ENCODE measurements at places on chromosomes 13 and 19. TPM values are rescaled to one million over a fixed set of nuclear protein-coding genes. Genes with fewer than 3 reads are reported as not detected.

GRCh38 chr19:10718205-10719196 is 622 bp downstream of the DNM2 start:
- no peak for DNase-seq

- DNase-seq, result no peak
These were observed 440.9 kb downstream of the RFC3 start for GRCh38 chr13:34258646-34259386.

DNA sequence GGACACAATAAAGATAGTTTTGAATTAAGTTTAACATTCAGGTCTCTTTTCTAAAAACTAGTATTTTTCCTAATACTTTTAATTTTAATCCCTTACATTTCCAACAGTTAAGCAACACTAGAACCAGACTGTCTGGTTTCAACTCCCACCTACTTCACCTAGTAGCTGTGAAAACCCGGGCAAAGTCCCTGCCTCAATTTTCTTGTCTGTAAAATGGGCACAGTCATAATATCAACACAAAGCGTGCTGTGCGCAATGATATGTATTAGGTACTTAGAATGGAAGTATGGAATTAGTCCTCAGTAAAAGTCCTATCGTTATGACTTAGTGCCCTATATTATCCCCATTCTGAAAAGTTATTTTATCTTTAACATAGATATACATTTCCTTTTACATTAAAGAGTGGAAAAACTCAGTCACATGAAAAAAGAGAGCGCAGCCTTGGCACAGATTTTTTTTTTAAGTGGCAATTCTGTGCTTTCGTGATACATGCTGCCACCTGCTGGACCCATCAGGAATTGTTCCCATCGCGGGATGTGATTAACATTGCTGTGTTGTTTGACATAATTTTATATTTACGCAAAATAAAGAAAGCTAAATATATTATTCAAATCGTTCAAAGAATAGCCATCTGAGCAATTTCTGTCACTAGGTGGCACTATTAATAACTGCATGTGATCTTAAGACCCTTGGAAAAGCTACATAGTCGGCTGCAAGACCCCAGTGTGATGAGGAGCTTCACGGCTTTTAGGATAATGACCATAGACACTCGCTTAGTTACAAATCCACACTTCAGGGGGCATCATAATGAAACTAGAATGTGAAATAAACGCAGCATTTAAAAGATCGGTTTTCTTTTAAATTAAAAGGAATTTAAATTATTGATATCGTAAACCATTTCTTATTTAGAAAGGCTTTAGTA is 59.9 kb downstream of the LIG4 start:
- peak; percentile 30 for DNase-seq

DNA sequence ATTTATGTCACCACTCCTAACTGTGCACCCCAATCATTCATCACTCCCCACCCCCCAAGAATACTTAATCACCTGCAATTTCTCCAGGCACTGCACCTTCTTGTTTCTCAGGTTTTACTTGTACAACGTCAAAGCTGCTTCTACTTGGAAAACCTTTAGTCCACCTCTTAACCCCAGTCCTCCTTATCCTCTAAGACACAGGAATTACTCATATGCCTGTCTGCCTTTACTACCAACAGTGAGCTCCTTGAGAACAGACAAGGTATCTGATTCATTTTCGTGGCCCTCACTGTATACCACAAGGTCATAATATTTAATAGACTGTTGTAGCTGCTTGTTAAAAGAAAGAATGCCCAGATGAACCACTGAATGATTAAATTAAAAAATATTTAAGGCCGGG is 21.0 kb upstream of the NDFIP2 start:
- DNase-seq, result no peak

DNA sequence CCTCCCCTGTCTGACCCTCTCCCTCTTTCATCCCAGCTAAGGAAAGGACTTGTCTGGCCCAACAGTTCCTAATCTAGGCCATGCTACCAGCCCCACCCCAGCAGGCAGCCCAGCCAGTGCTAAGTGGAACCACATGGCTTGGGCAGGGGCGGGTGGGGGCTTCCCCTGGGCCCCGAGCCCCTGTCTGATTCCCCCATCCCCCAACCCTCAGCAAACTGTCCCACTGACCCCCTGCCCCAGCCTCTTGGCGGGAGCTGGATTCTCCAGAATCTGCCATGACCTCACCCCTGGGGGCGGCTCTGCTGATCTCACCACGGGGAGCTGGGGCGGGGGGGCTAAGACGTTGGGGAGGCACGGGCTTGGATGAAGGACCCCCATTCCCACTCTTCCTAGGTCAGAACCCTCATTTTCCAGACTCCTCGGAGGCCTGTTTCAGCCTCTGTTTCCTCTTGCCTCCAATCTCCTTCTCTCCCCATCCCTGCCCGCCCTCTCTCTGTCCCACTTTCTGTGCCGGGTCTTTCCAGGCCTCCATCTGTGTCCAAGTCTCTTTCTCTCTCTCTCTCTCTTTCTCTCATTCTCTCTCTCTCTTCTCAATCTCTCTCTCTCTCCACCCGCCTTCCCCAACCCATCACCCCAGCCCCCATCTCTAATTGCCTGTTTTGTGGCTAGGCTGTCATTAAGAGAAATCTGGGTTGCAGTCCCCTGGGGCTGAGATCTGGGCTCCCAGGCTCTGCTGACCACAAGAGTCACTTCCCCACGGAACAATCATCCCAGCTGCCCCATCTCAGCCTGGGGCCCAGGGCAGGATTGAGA is 2.7 kb downstream of the COL5A3 start:
- peak; percentile 69 for DNase-seq

DNA sequence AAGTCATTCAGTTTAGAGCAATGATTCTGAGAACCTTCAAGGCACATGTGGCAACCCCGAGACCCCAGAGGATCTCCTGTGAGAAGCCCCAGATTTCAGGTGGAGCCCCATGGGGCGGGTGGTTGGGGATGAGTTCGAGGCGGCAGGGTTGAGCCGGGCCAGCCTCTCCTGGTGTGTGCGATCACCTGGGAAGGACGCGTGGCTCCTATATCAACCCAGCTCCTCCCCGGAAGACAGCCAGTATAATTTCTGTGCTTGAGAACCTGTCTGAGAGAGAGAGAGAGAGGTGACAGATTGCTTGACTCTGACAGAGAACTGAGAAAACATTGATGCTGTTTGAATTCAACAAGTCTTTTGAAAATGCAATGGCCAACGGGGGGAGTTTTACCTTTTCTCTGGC is 89.0 kb downstream of the TEX29 start:
- no peak for DNase-seq

- no peak for DNase-seq
These were observed 4.1 kb downstream of the ISYNA1 start for GRCh38 chr19:18433735-18434398.

Gene F10
- polyA plus RNA-seq, result 19.5 TPM

- DNase-seq, result no peak
These were observed 59.5 kb downstream of the RAP2A start for GRCh38 chr13:97493456-97493855.

- DNase-seq, result peak; percentile 18
These were observed 892 bp downstream of the TRIR start for GRCh38 chr19:12733369-12734214.

GRCh38 chr13:51298812-51299211 is 40.7 kb upstream of the SERPINE3 start:
- no peak for DNase-seq

DNA sequence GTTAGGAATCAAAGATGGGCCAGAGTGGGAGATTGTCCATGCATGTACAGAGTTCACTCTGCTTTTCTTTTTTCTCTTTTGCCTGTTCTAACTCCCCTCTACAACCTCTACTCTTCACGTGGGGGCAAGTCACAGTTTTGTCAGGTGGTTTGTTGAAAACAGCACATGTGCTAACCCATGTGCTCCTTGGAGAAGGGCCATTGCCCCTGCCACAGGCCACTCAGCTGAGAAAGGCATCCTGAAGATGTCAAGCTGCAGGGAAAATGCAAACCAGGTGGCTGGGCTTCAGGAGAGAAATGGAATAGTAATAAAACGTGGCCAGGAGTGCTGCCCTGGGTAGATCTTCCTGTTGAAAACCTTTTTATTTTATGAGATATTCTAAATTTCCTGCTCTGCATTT is 35.3 kb upstream of the SLC10A2 start:
- no peak for DNase-seq

GRCh38 chr19:29887442-29887855 is 54.6 kb upstream of the URI1 start:
- peak; percentile 32 for DNase-seq

GRCh38 chr19:10646456-10647159 is 7.5 kb upstream of the ILF3 start:
- no peak for DNase-seq

DNA sequence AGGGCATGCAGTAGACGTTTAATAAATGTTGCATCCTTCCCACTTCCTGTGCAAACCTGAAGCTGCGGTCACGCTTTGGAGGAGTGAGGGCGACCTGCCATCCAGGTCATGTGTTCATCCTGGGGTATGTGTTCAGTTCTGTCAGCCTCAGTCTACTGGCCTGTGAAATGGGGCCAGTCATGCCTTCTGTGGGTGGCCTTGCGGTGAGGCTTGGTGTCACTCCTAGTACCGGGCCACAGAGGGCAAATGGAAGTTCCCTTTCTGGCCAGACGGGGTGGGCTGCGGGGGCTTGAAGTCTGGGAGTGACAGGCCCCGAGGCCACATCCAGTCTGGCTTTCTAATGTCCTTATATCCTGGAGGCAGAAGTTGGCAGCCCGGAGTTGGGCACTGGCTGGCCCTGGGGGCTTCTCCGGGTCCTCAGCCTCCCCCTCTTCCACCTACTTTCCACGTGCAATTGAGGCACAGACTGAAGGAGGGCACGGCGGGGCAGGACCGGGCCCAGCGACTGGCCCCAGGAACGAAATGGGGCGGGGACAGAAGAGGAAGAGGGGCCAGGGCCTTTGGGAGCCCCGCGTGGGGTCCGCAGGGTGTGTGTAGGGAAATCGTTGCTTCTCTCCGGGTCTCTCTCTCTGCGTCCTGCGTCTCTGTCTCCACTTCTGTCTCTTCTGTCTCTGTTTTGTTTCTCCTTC is 11.1 kb downstream of the PDE4A start:
- DNase-seq, result no peak

Gene NBEA
- not detected for polyA plus RNA-seq

GRCh38 chr13:111326981-111327642 is 6.7 kb downstream of the TEX29 start:
- no peak for DNase-seq

Gene LINGO3
- polyA plus RNA-seq, result not detected

GRCh38 chr13:112734696-112735547 is 45.1 kb downstream of the ATP11A start:
- DNase-seq, result no peak

DNA sequence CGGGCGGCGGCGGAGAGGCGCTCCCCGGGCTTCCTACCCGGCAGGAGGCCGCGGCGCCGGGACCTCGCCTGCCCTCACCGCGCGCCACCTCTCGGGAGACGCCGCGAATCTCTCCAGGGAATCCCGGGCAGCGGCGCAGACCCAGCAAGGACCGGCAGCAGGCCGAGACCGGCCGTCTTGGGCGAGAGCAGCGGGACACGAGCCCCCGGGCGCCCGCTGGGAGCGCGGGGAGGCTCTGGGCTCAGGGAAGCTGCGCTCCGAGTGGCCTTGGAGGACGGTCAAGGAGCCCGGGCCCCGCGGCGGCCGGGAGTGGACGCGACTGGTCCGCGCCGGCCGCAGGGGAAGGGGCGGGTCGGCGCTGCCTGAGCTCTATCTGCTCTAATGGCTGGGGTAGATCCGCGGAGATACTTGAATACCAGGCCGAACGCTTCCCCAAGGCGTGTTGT is 14.7 kb downstream of the CDX2 start:
- no peak for DNase-seq

DNA sequence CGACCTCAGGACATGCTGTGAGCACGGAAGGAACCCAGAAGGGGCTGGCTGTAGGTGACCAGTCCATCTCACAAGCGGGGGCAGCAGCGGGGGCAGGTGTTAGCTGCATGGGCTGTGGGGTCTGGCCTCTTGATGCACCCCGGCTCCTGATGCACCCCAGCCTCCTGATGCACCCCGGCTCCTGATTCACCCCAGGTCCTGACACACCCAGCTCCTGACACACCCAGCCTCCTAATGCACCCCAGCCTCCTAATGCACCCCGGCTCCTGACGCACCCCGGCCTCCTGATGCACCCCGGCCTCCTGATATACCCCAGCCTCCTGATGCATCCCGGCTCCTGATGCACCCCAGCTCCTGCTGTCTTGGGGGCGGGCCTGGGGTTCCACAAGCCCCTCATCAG is 7.4 kb downstream of the LSM7 start:
- no peak for DNase-seq

DNA sequence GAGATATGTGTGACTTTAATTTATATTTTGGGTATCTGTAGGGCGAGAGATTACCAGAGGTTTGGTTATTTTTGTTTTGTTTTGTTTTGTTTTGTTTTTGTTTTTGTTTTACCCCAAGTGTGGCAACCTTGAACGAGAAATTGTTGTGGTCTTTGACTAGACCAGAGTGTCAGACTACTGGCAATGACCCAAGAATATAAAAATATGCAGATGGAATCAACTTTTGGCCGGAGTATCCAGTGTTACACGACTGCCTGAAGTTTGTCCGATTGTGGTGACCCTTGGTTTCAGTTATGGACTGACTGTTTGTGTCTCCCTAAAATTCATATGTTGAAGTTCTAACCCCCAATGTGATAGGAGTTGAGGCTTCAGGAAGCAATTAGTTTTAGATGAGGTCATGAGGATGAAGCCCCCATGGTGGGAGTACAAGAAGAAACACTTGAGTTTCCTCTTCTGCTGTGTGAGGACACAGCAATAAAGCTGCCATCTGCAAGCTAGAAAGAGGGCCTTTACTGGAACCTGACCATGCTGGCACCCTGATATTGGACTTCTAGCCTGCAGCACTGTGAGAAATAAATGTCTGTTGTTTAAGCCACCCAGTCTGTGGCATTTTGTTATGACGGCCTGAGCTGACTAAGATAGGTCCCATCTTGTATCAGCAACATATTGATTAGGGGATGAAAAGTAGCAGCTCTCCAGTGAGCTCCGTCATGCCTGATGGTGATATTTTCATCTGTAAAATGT is 261.7 kb downstream of the MTUS2 start:
- DNase-seq, result no peak

DNA sequence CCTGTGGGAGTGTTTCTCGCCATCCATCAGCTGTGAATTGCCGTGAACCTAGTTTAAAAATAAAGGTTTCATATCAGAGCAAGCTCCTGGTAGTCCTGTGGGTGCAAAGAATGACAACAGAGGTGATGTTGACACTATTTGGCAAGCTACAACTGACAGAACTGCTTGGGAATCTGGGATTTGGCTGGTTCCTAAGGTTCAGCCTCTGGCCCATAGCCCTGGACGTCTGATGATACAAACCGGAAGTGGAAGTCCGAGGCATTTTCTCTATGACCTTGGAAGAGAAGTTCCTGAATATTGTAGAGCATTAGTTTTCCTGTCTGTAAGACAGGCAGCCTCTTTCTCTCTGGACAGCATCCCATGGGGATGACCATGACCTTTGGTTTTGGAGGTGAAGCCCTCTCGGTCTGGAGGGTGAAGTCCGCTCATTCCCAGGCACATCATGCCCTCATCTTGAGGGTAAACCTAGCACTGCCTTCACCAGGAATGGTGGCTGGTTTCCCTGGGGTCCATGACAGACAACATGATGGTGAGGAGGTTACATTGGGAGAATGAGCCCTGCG is 29.1 kb downstream of the GATAD2A start:
- DNase-seq, result no peak

DNA sequence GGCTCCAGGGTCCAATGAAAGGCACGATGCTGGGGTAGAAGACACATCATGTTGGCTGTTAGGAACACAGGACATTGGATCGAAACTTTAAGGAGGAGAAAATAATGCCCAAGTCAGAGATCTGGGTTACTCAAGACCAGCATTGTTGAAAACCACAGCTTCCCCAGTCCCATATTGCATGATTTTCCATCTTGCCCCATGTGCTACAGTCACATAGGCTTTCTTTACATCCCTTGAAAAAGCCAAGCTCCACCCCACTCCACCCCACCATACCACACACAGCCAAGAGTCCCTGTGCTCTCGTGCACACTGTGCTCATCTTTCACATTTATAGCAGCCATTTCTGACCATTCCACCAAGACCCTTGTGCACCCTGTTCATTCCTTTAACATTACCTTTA is 636.2 kb downstream of the DIAPH3 start:
- DNase-seq, result no peak
